ENCODE measurements at places on chromosomes 11 and 22. TPM values are rescaled to one million over a fixed set of nuclear protein-coding genes. Genes with fewer than 3 reads are reported as not detected.

LZTR1 gene
- 133 TPM for total RNA-seq

DNA sequence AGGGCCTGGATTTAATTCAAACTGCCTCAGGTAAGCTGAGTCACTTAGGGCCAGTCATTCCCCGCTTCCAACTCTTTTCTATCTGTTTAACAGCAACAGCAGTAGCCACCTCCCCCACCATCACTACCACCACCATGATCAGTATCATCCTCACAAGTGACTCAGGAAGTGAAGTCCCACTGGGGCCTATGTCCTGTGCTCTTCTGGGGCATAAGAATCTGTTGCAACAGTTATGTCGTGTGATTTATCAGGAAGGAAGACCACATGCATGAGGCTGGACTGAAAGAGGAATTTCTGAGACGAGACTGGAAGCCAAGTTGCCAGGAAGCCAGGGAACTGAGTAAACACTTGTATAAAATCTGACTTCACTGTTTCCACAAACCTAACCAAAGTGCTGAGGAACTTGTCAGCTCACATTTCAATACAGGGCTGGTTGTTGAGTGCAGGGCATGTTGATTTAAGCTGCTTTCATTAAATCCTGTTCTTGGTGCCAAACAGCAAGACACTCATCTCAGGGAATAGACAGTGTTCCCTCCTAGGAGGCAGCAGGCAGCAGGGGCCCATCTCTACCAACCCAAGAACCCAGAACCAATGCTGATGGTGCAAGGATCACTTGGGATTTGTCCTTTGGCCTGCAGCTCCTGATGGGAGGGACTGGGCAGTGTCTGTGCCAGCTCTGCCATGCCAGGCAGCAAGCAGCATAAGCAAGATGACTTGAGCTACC lies 226.7 kb upstream of the NARS2 start:
- no peak overlapping the region for H3K4me3 ChIP-seq
- H3K36me3 ChIP-seq = no peaks in the 10 kb centered on the region
- peaks cover 3% of the 10 kb centered on the region for H3K27me3 ChIP-seq

- H3K36me3 ChIP-seq = no peaks in the 10 kb centered on the region
- H3K4me1 ChIP-seq = no peaks in the 10 kb centered on the region
- no peak for DNase-seq
- H3K27me3 ChIP-seq = peaks cover 2% of the 10 kb centered on the region
- H3K4me3 ChIP-seq = no peak overlapping the region
- H3K27ac ChIP-seq = no peak overlapping the region
Measured at GRCh38 chr22:27639248-27640086, 162.1 kb downstream of the MN1 start.

- DNase-seq = no peak
- H3K27ac ChIP-seq = no peak overlapping the region
- H3K4me3 ChIP-seq = no peak overlapping the region
- no peaks in the 10 kb centered on the region for H3K4me1 ChIP-seq
Measured at GRCh38 chr11:20197881-20198280, 37.6 kb upstream of the DBX1 start.

- no peak for DNase-seq
- no peak overlapping the region for H3K4me3 ChIP-seq
- H3K27me3 ChIP-seq = no peaks in the 10 kb centered on the region
- H3K36me3 ChIP-seq = no peaks in the 10 kb centered on the region
- no peak overlapping the region for H3K27ac ChIP-seq
Measured at GRCh38 chr11:30889143-30889794, 303.1 kb upstream of the MPPED2 start.

DNA sequence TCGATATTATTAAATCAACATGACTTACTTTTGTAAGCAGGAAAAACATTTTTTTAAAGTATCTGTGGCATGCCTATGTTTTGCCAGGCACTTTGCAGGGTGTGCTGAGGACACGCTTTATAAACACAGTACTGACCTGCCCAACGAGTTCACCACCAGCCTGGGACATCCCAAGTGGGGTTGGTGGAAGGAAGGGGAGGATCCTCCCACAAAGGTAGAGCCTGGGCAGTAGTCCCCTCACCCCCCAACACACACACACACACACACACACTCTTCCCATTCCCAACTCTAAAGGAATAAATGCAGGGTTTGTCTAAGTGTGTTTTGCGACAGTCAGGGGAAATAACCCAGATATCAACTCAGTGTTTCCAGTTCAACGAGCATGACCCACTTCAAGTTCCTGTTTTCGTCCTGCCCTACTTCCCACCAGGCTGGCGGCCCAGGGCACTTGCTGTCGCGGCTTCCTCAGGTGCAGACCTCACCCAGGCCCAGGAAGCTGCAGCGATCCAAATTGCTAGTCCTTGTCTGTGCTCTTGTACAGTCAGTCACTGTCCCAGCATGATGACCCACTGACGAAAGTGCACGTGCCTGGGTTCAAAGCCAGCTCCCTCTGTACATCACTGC lies 3.1 kb downstream of the CERK start:
- H3K27me3 ChIP-seq = no peaks in the 10 kb centered on the region
- peak; percentile 38 for DNase-seq
- peaks cover 43% of the 10 kb centered on the region for H3K4me1 ChIP-seq
- H3K4me3 ChIP-seq = peak overlapping the region; percentile 98
- no peaks in the 10 kb centered on the region for H3K36me3 ChIP-seq

SUSD2 gene
- total RNA-seq = 2.4 TPM

DNA sequence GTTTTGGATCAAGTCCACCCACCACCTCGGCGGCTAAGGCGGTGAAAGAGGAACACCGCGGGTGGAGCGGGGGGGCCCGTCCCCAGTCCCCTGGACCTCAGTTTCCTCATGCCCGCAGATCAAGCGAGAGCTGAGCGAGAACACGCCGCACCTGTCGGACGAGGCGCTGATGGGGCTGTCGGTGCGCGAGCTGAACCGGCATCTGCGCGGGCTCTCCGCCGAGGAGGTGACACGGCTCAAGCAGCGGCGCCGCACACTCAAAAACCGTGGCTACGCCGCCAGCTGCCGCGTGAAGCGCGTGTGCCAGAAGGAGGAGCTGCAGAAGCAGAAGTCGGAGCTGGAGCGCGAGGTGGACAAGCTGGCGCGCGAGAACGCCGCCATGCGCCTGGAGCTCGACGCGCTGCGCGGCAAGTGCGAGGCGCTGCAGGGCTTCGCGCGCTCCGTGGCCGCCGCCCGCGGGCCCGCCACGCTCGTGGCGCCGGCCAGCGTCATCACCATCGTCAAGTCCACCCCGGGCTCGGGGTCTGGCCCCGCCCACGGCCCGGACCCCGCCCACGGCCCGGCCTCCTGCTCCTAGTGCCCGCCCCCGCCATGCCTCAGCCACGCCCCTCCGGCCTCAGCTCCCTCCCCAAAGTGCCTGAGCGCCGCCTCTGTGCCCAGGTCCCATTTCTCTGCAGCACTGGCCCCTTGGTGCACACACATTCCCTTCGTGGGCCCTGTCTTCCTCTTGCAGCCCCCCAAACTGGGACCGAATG lies 12.7 kb downstream of the MAFF start:
- H3K36me3 ChIP-seq = no peaks in the 10 kb centered on the region
- no peak overlapping the region for H3K27ac ChIP-seq
- H3K4me3 ChIP-seq = peak overlapping the region; percentile 25
- DNase-seq = no peak
- no peaks in the 10 kb centered on the region for H3K27me3 ChIP-seq

NPAS4 gene
- total RNA-seq = not detected

MUC5B gene
- not detected for total RNA-seq

POU2AF1 gene
- total RNA-seq = 4.2 TPM

DNA sequence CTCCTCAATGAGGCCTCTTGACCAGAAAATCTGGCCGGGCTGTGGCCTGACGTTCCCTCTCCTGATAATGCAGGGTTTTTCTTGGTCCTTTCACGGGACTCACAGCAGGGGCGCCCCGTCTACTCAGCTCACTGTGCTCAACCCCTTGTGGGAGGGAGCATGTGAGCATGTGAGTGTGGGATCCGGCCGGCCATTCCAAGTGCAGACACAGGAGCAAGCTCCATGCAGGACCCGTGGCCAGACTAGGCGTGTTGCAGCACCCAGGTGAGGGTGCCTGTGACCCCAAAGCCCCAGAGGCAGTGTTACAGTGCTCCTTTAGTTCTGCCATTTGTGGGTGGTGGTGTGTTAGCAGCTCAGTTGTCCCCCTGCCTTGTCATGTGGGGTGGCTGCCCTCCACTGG lies 18.0 kb downstream of the DHCR7 start:
- no peak overlapping the region for H3K4me3 ChIP-seq
- no peak for DNase-seq
- no peaks in the 10 kb centered on the region for H3K4me1 ChIP-seq
- no peak overlapping the region for H3K27ac ChIP-seq
- H3K36me3 ChIP-seq = no peaks in the 10 kb centered on the region

ADAMTS8 gene
- total RNA-seq = not detected

DNA sequence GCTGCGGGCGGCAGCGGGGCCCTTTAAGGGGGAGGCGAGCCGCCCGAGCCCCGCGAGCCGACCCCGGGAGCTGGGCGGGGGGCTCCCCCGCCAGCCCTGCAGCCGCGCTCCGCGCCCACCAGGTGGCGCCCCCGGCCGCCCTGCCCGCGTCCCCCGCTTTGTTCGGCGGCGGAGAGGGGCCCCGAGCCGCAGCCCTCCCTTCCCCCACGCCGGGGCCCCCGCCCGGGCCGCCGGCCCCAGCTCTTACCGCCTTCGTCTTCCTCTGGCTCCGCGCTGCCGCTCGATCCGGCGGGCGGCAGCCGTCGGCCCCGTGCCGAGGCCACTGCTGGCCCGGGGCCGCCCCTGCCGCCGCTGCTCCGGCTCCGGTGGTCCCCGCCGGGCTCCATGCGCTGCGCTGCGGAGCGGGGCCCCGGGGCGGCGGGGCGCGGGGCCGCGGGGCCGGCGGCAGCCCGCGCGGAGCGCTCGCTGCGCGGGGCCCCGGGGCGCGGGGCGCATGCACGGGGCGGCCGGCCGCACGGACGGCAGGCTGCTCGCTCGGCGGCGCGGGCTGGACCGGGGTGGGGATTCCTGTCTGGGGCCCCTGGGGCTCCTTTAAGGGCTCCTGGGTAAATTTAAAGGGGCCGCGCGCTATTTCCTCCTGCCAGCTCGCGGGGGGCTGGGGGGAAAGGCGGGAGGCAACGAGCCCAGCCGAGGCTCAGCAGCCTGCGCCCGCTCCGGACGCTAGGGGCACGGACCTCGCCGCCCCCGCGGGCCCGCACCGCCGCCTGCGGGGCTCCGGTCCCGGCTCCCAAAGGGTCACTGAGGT lies at the start of gene ZFTA:
ZFTA (minus strand) TSS at position 539 of the 805 bp plus-strand sequence; CDS start at position 386, 153 bp downstream.
- peaks cover 8% of the 10 kb centered on the region for H3K4me1 ChIP-seq
- H3K36me3 ChIP-seq = no peaks in the 10 kb centered on the region
- peak within 1 kb of the TSS; percentile 94 for H3K4me3 ChIP-seq
- H3K27me3 ChIP-seq = peaks cover 15% of the 10 kb centered on the region
- DNase-seq = peak; percentile 74

DNA sequence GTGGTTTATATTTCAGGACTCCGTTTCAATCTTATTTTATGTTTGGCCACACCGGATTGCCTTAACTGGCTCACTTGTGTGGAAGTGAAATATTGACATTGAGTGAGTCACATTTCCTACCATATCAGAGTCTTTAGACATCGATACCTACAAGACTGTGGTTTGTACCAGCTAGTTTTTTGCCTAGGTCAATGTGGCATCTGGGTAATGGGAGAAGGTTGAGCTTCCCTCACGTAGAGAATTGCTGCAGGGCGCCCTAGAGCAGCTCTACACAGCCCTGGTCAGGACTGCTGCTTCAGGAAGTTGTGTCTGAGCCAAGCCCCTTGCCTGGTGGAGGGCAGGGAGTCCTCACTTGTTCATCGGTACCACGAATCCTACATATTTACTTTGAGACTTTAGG lies 1.6 kb downstream of the GRAMD1B start:
- peak overlapping the region; percentile 95 for H3K4me3 ChIP-seq
- H3K27ac ChIP-seq = peak overlapping the region; percentile 62
- H3K36me3 ChIP-seq = peaks cover 5% of the 10 kb centered on the region
- H3K4me1 ChIP-seq = peaks cover 22% of the 10 kb centered on the region
- H3K27me3 ChIP-seq = peaks cover 9% of the 10 kb centered on the region

DNA sequence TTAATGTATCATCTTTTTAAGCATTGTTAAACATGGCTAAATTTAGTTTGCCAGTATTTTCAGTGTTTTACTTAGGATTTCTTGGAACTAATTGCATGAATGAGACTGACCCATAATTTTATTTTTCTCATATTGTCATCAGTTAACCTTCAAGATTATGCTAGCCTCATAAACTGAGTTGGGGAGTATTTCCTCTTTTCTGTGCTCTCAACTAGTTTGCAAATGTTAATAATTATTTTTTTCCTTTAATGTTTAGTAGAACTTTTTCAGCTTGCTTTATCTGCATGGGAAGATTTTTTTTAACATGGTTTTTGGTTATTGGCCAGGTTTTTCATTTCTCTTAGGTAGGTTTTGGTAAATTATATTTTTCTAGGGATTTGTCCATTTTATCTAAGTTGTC lies 235.4 kb upstream of the SESN3 start:
- no peaks in the 10 kb centered on the region for H3K36me3 ChIP-seq
- no peaks in the 10 kb centered on the region for H3K27me3 ChIP-seq
- H3K27ac ChIP-seq = no peak overlapping the region
- DNase-seq = no peak
- no peak overlapping the region for H3K4me3 ChIP-seq
- no peaks in the 10 kb centered on the region for H3K4me1 ChIP-seq

GRCh38 chr11:34165786-34166555 lies 60.5 kb downstream of the NAT10 start:
- H3K36me3 ChIP-seq = no peaks in the 10 kb centered on the region
- H3K4me1 ChIP-seq = peaks cover 9% of the 10 kb centered on the region
- no peak overlapping the region for H3K4me3 ChIP-seq
- no peak for DNase-seq

DNA sequence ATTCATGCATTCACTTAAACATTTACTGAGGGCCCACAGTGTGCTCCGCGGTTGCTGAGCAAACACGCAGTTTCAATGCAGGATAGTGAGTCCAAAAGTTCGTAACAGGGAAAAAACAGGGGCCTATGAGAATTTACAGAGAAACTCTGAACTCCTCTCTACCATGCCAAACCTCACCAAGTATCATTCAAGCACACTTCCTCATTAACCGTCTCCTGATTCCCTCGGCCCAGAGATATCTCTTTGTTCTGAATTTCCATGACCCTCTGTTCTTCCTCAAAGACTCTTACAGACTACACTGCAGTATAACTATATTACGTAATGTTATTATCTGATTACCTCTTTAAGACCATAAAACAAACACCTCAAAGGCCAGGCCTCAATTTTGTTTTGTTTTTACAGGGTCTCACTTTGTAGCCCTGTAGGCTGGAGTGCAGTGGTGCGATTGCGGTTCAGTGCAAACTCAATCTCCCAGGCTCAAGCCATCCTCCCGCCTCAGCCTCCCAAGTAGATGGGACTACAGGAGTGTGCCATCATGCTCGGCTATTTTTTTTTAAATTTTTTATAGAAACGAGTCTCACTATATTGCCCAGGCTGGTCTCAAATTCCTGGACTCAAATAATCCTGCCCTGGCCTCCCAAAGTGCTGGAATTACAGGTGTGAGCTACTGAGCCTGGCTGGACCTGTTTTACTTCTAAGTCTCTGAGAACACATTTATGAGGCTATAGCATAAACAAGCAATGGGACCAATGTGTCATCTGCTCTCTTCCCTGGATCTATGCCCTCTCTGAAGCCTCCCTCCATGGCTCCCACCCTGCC lies 3.6 kb downstream of the HPS4 start:
- peaks cover 10% of the 10 kb centered on the region for H3K36me3 ChIP-seq
- peak overlapping the region; percentile 92 for H3K4me3 ChIP-seq
- no peak for DNase-seq
- no peaks in the 10 kb centered on the region for H3K27me3 ChIP-seq
- H3K4me1 ChIP-seq = peaks cover 62% of the 10 kb centered on the region

POTEH gene
- not detected for total RNA-seq

All from natural killer cell treated with Interleukin-12 subunit alpha and Interleukin-12 subunit beta and Interleukin-15 and Interleukin-18, amount 100 ng/mL, for 72 hours (primary cell).